ENCODE measurements at places on chromosomes 4 and X.

DNA sequence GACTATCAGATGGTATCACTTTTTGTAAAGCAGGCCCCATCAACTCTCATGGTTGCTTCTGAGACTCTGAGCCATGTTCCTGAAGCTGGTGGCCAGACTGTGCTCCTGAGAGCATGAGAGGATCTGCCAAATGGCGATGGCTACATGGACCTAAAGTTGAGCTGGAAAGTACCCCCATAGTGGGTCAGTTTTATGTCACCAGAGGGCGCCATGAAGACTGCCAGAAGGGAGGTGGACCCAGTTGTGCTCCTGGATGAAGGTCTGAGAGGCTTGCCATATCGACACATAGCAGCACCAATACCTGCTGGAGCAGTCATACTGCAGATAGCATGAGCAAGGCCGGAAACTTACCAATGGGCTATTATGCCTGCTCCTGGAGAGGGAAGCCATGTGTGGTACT is 105.7 kb downstream of the SLITRK2 start:
- no peak for DNase-seq

- DNase-seq = no peak
These were observed 2.5 kb upstream of the DDX60 start for GRCh38 chr4:168321006-168321405.

GRCh38 chr4:102356562-102357202 is 11.4 kb upstream of the SLC39A8 start:
- DNase-seq = no peak

DNA sequence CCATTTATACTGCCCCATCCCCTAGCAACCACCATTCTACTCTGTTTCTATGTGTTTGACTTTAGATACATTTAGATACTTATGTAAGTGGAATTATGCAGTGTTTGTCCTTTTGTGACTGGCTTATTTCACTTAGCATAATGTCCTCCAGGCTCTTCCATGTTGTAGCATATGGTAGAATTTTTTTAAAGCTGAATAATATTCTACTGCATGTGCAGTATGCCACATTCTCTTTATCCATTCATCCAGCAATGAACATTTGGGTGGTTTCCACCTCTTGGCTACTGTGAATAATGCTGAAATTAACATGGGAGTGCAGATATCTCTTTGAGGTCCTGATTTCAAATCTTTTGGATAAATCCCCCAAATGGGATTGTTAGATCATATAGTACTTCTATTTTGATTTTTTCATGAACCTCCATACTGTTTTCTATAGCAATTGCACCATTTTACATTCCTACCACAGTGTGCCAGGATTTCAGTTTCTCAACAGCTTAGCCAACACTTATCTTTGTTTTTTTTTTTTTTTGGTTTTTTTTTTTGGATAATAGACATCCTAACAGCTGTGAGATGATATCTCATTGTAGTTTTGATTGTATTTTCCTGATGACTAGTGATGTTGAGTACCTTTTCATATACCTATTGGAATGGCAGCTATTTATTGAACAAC is 105.9 kb upstream of the LNX1 start:
- DNase-seq = no peak

- DNase-seq = no peak
These were observed 34.8 kb downstream of the CT47B1 start for GRCh38 chrX:120840827-120841226.

DNA sequence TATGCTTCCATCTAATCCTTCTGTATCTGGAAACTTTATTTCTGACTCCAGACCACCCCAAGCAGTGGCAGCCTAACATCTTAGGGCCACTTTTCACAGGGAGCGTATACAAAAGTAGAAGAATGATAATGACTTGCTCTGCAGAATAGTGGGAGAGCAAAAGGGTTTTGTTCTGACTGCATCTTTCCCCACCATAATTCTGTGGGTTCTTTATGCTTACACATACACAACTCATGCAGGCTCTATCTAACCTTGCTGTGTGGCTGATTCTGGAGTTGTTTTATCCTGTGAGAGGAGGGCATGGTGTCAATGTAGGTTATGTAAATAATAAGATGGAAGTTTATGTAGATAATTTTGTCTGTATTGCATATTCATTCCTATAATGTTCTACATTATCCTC is 42.4 kb upstream of the NDNF start:
- no peak for DNase-seq

GRCh38 chrX:3950373-3950772 is 236.9 kb upstream of the PRKX start:
- no peak for DNase-seq

DNA sequence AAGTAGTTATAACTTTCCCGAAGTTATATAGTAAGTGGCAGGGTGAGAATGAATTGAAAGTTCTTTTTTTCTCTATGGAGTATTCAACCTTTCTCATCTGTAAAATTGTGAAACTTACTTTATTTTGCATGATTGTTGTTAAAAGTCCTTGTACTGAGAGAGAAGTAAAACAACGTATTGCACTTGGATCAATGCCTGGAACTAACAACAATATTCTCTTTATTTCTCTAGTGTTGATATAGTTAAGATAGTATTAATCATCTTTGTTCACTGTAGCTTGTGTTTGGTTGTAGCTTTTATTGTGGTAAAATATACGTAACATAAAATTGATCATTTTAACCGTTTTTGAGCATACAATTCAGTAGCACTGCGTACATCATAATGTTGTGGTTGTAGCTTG is 48.7 kb downstream of the STIM2 start:
- no peak for DNase-seq

DNA sequence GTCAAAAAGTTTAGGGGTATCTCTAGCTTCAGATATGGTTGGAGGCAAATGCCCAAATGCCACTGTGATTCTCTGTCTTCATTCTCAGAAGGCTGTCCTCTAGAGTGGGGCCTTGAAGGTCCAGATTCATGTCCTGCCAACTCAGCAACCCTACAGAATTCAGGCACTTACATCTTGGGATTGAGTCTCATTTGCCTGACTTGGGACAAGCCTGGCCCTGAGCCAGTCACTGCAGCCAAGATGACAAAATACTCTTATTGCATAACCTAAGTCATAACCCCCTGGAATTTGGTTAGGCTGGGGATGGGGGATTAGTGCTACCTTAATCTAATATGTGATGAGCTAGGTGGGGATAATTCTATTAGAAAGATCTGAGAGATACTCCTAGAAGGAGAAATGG is 100.5 kb downstream of the AREG start:
- no peak for DNase-seq

DNA sequence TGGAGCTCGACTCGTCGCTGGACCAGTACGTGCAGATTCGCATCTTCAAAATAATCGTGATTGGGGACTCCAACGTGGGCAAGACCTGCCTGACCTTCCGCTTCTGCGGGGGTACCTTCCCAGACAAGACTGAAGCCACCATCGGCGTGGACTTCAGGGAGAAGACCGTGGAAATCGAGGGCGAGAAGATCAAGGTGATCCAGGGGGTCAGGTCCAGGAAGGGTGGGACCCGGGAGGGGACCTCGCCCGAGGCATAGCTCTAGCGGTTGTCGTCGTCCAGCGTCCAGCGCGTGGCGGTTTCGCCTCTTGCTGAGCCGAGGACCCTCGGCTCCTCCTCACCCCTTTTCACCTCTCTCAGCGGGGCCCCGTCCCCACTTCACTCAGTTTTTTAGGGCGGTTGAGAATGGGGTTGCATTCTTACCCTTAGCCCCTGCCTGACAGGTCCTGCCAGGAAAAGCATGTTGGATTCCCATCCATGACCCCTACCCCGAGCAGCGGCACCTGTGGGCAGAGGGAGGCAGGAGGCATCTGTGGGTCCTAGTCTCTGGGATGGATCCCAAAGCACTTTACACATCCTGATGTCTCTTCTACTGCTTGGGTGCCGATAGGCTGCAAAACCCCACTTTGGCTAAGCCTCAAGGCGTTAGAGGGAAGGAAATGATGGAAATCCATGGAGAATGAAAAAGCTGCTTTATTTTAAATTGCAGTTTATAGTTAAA is 524 bp downstream of the RAB33A start:
- no peak for DNase-seq

DNA sequence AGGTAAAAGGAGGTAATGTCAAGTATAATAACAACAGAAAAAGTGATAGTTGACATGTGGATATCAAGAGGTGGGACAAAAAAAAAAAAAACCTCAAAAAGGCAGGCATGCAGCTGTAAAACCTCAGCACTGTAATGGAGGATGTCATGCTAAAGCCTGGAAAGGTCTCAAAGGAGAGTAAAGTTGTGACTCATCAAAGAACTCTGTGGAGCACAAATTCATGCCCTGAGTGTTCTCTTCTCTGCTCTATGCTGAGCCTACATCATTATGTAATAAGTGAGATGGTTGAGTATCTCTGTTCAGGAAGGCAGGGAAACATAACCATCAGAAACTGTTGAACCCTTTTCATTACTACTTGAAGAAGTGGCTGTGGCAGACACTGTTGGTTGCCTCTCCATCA is 597.8 kb downstream of the BCOR start:
- no peak for DNase-seq

- no peak for DNase-seq
These were observed 48.3 kb downstream of the RAB33B start for GRCh38 chr4:139501927-139502899.

GRCh38 chr4:1195891-1196401 is 23.6 kb upstream of the SPON2 start:
- DNase-seq = no peak

DNA sequence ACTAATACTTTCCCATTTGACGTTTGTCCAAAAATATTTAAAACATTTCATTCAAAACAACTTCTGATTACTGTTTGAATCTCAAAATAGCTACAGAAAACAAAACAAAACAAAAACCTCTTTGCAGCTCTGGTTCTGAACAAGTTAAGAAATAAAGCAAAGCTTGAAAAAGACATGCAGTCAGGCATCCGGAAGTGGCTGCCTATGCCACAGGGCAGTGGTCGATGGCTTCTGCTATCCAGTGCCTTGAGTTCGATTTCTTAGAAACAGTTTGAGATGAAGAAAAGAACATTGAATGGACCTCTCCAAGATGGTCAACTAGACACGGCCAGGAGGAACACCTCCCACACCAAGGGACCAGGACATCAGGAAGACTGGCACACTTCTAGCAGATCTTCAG is 125.3 kb downstream of the SCFD2 start:
- no peak for DNase-seq

DNA sequence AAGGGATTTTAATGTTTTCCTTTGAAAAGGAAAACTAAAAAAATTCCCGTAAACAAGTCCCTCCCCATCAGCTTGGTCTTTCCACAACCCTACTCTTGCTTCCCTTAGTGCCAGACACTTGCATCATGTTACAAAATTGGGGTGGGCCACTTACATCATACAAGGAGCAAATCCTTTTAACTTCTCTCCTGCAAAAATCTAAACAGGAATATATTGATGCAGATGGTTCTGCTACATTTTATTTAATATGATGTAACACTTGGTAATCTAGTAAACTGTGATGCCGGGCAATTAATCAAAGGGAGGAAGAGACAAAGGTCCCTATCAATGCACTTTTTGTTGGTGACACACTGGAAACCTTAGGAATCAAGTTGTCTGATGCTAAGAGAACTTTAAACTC is 125.3 kb downstream of the UBE2K start:
- no peak for DNase-seq

GRCh38 chr4:25666031-25666630 is 10.5 kb downstream of the SLC34A2 start:
- no peak for DNase-seq

GRCh38 chr4:147078875-147079658 is 133.4 kb upstream of the TTC29 start:
- DNase-seq = no peak

- DNase-seq = no peak
These were observed 1077.3 kb upstream of the ADGRL3 start for GRCh38 chr4:60122820-60123219.

- DNase-seq = no peak
These were observed 13.1 kb downstream of the TAB3 start for GRCh38 chrX:30875957-30876356.

DNA sequence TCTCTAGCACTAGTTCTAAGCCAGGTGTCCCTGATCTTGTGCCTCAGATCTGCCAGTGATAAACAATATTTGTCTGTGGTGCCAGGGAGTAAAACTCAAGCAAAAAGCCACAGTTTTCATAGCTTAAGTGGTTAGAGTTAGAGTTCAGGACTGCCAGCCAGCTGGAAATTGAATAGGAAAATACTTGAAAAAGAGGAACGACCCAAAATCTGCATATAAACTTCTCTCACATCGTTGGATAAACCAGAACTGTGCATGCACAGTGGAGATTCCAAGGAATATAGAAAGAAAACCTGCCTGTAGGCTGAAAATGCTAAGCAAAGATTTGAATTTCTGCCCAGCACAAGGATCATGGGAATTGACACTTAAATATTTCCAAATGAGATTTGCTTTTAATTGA is 35.0 kb upstream of the GNPDA2 start:
- no peak for DNase-seq

DNA sequence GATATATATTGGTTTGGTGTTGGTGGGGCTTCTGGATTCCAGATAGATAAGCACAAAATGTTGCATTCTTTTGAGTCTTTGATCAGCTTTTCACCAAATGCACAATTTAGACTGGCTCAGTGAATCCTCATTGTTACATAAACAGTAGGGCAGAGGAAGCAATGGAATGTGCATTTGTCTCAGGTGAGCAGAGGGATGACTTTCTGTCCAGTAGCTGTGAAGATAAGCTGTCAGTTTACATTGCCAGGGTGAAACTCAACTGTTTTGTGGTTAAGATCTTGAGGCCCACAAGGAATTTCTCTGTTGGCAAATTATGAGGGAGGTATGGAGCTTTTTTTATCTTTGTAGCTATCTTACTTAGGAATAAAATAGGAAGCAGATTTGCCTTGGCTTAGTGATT is 168.0 kb downstream of the GALNTL6 start:
- no peak for DNase-seq

GRCh38 chr4:158530381-158530780 is 8.7 kb downstream of the RXFP1 start:
- no peak for DNase-seq

DNA sequence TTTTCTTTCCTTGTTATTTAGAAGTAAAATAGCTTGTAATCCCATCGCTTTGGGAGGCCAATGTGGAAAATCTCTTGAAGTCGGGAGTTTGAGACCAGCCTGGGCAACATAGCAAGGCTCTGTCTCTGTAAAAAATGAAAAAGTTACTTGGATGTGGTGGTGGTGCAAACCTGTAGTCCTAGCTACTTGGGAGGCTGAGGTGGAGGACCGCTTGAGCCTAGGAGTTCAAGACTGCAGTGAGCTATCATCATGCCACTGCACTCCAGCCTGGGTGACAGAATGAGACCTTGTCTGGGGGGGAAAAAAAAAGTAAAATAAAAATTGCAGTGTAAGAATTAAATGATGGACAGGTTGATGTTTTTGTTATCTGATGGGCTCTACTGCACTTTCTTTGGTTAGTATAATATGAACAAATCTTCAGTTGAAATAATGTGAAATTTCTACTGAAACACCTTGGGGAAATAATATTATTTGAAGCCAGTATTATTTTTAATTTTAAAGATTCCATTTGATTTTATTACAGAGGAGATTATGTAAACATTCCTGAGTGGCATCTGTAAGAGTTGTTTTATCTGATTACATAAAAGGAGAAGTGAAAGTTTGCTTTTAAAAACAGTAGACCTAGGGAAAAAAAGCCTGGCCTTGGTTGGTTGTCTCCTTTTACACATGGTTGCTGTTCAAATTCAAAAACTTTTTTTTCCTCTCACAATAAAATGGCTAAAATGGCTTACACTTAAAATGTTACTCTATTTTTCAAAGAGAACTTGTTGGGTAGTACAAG is 10.5 kb upstream of the NDUFC1 start:
- no peak for DNase-seq

All from KG1 (cell line).